ENCODE measurements at places on chromosomes 1 and 21. TPM values are rescaled to one million over a fixed set of nuclear protein-coding genes. Genes with fewer than 3 reads are reported as not detected.

GRCh38 chr1:67880056-67880601 is 46.9 kb upstream of the GNG12 start:
- H3K4me3 ChIP-seq, result no peak overlapping the region
- no peaks in the 10 kb centered on the region for H3K4me1 ChIP-seq
- no peak for DNase-seq
- H3K27ac ChIP-seq, result no peak overlapping the region

GRCh38 chr1:66168467-66168887 is 365.5 kb upstream of the SGIP1 start:
- H3K4me3 ChIP-seq, result peak overlapping the region; percentile 31
- H3K36me3 ChIP-seq, result no peaks in the 10 kb centered on the region
- no peak overlapping the region for H3K27ac ChIP-seq
- H3K4me1 ChIP-seq, result peaks cover 19% of the 10 kb centered on the region

DNA sequence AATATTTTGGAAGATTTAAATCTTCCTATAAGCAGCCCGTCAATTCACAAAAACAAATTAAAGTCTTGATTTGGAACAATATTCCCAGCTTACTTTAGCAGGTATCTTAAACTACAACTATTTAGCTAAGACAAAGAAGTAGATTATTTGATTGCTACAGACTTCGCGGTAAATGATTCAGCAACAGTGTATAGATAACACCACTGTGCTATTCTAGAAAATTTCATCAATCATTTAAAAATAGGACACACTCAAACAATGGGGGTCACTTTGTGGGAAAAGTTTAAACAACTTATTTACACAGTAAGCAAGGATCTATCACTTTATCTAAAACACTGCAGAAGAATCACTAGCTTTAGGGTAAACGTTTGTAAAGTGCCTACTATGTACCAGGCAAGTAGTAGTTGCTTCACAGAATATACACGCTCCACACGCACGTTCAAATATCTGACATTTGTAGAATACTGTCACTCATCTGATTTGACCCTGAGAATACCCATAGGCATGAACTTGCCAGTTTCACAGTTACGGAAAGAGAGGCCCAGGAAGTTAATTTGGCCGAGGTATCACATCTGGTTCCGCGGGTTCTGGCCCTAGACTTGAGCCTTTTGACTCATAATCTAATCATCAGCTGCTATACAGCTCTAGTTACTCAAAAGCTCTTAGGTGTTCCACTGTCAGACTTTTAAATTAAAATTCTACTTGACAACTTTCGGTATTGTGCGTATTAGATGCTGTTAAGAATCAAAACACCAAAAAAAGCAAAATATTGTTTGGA is 876 bp downstream of the DENND2C start:
- H3K4me1 ChIP-seq, result peaks cover 10% of the 10 kb centered on the region
- peaks cover 25% of the 10 kb centered on the region for H3K27me3 ChIP-seq
- no peaks in the 10 kb centered on the region for H3K36me3 ChIP-seq
- no peak for DNase-seq
- no peak overlapping the region for H3K27ac ChIP-seq

GRCh38 chr1:183881387-183882131 is 76.6 kb downstream of the RGL1 start:
- no peaks in the 10 kb centered on the region for H3K27me3 ChIP-seq
- no peak overlapping the region for H3K4me3 ChIP-seq
- no peak overlapping the region for H3K27ac ChIP-seq
- H3K36me3 ChIP-seq, result no peaks in the 10 kb centered on the region
- peaks cover 5% of the 10 kb centered on the region for H3K4me1 ChIP-seq
- no peak for DNase-seq

DNA sequence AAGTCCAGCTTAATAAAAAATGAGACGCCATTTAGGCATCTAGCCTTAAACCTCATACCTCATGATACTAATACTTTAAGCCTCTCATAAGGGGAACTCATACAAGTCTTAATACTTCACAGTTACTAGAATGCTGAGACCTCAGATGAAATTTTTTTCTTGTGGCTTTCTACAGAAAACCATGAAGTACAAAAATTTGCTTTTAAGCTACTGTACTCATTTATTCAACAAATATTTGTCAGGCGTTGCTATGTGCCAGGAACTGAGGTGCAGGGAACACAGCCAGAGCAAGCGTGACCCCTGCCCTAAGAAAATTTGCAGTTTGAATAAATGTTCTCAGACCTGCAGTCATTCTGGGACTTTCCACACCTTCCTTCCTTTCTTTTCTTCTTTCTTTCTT is 150.6 kb downstream of the MRPL39 start:
- H3K4me3 ChIP-seq, result peak overlapping the region; percentile 51
- H3K27ac ChIP-seq, result peak overlapping the region; percentile 61
- peaks cover 92% of the 10 kb centered on the region for H3K4me1 ChIP-seq
- no peaks in the 10 kb centered on the region for H3K27me3 ChIP-seq
- H3K36me3 ChIP-seq, result peaks cover 4% of the 10 kb centered on the region

DNA sequence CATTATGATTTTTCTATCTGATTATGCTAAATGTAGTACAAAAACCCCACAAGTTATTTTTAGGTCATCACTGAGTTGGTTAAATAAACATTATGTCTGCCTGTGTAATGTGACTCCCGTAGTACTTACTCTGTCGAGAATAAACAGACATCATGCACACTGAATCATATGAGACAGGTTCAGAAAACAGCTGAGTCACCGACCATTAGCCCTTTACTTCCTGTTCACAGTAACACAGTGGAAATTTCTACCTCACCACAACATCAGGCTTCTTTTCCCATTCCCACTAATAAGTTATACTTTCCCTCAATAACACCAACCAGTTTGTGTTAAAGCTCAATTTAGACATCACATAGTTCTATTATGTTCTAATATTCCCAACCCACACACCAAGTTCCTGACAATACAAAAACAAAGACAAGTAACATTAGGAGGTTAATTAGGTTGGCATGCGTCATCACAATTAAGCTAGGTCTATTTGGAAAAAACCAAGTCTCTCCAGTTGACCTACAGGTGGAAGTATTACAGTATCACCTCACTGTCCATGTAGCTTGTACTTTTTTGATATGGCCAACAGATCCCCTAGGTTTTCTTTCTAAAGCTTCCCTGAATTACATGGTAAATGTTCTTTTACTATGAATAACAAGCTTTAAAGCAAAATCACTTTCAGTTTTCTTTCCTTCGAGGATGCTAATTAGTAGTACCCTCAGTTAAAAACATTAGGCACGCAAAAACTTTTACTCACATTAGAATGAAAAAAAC is 154.2 kb downstream of the EIF4G3 start:
- peaks cover 15% of the 10 kb centered on the region for H3K4me1 ChIP-seq
- H3K27me3 ChIP-seq, result no peaks in the 10 kb centered on the region
- H3K36me3 ChIP-seq, result peaks cover 4% of the 10 kb centered on the region
- H3K4me3 ChIP-seq, result peak overlapping the region; percentile 32
- H3K27ac ChIP-seq, result peak overlapping the region; percentile 95

DNA sequence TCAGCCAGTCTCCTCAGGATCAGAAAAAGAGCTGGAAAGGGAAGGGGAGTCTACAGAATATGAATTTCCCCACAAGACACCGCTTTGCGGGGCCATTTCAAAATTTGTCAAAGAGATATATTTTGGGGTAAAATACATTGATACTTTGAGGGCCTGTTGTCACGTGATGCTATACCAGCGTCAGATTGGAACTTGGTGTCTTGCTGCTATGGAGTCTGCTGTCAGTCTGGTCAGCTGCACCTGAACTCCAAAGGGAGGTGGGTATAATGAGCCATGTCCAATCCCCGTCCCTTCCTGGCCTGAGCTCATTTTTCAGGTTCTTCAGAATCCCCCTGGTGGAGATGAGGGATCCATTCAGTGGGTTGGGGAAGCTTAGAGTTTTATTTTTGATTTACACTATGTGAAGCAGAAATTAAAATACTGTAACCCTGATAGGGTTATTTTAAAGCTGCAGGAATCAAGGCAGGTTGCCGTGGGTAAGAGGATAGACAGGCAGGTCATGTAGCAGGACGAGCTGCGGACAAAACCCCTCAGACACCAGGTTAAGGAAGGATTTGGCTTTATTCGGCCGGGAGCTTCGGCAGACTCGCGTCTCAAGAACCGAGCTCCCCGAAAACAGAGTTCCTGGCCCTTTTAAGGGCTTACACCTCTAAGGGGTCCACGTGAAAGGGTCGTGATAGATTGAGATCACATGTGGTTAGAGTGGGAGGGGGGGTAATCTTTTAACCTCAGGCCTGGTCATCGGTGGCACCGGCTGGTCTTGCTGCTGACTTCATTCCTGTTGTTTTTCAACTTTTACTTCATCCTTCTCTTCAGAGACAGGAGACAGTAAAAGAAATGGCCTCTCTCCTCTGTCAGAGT is 2.2 kb upstream of the POFUT2 start:
- no peak for DNase-seq
- H3K27me3 ChIP-seq, result peaks cover 4% of the 10 kb centered on the region
- H3K4me1 ChIP-seq, result peaks cover 18% of the 10 kb centered on the region
- no peak overlapping the region for H3K4me3 ChIP-seq
- H3K27ac ChIP-seq, result no peak overlapping the region

DNA sequence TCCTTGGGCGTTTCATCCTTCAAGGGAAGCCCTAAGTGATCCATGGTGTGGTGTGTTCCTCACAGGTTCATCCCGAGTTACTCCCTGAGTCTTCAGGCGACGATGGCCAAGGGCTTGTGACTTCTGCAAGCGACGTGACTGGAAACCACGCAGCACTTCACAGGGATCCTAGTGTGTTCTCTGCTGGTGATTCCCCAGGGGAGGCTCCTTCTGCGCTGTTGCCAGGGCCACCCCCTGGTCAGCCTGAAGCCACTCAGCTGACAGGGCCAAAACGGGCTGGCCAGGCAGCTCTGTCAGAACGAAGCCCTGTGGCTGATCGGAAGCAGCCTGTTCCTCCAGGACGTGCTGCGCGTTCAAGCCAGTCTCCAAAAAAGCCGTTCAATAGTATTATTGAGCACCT is 71.5 kb downstream of the VPS26C start:
- no peak for DNase-seq
- no peak overlapping the region for H3K27ac ChIP-seq
- H3K4me1 ChIP-seq, result no peaks in the 10 kb centered on the region
- H3K36me3 ChIP-seq, result peaks cover 4% of the 10 kb centered on the region

- no peaks in the 10 kb centered on the region for H3K4me1 ChIP-seq
- no peak overlapping the region for H3K27ac ChIP-seq
- H3K27me3 ChIP-seq, result no peaks in the 10 kb centered on the region
- H3K36me3 ChIP-seq, result no peaks in the 10 kb centered on the region
- no peak for DNase-seq
These were observed 1050.5 kb downstream of the TTLL7 start for GRCh38 chr1:82948386-82948785.

DNA sequence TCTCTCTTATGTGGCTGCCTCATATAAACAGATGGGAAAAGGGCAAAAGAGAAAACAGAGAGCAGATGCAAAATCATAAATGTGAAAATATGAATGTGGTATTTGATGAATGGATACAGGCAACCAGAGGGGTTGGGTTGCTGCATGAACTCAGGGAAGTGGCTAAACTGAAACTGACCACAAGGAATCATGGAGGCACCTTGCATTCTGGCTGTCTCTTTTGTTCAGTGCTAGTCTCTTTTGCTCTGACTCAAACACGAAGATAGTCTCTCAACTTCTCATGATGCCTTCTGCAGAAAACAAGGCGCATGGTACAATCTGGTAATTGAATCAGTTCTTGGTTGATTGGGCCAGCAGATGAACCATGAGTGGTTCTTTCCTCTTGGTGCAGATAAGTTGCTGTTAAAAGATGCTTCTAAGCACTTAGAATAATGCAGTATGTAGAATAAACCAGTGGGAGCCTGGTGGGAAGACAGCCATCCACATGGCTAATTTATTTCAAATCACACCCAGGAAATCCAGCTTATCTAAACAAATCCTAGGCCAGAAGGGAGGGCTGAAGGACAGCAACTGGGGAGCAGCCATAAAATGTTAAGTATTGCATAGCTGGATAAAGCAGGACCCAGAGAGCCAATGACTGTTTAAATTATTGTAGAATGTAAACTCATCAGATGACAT is 64.2 kb downstream of the HLX start:
- H3K4me3 ChIP-seq, result no peak overlapping the region
- peaks cover 2% of the 10 kb centered on the region for H3K36me3 ChIP-seq
- DNase-seq, result no peak
- H3K27ac ChIP-seq, result no peak overlapping the region

GRCh38 chr1:12032161-12032621 is 12.9 kb downstream of the MIIP start:
- peaks cover 8% of the 10 kb centered on the region for H3K36me3 ChIP-seq
- no peak overlapping the region for H3K27ac ChIP-seq
- no peaks in the 10 kb centered on the region for H3K27me3 ChIP-seq
- peaks cover 4% of the 10 kb centered on the region for H3K4me1 ChIP-seq
- no peak overlapping the region for H3K4me3 ChIP-seq

DNA sequence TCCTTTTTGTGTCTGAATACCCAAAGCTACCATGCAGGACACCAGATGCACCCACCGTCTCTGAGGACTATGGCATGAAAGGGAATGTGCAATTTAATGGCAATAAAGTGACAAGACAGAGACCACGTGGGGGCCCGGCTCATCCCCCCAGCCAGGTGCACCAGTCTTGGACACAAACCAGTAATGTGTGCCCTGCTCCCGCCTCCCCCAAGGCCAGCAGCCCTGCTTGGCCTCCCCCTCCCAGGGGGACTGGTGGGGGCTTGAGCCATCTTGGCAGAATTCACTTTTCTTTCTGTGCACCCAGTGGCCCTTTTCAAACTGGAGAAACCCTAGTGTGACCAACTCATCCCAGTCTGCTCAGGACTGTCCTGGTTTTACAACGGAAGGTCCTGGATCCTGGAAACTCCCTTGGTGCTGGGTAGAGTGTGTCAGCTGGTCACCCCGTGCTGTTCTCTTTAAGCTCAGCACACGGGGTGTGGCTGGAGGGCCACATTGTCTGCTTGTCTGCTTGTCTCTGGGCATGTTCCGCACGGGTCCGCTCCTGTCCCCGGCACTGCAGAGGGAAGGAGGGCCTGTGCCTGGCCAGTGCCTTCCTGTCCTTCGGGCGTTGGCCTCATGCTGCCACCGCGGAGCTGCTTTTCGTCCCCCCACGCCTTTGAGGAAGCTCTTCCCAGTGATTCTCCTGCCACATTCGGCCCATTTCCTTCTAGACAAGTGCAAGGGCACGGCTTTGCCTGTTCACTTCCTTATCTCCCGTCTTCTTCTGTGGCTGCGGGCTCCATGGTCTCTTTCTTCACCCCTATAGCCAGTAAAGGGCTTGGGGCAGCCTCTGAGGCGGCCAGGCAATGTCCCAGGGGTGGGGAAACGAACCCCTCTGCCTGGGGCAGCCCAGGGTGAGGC is 45.8 kb upstream of the TTC34 start:
- H3K36me3 ChIP-seq, result no peaks in the 10 kb centered on the region
- no peak overlapping the region for H3K27ac ChIP-seq
- no peaks in the 10 kb centered on the region for H3K27me3 ChIP-seq

ADAMTS4 gene
- 4.0 TPM for total RNA-seq

ATP5IF1 gene
- 147 TPM for total RNA-seq

ITLN2 gene
- total RNA-seq, result not detected

MTOR gene
- 32.6 TPM for total RNA-seq

OR2L13 gene
- 0.24 TPM for total RNA-seq
